ENCODE measurements at places on chromosomes 16 and 17.

- no peak for DNase-seq
Measured at GRCh38 chr16:13102401-13102800, 201.0 kb downstream of the SHISA9 start.

DNA sequence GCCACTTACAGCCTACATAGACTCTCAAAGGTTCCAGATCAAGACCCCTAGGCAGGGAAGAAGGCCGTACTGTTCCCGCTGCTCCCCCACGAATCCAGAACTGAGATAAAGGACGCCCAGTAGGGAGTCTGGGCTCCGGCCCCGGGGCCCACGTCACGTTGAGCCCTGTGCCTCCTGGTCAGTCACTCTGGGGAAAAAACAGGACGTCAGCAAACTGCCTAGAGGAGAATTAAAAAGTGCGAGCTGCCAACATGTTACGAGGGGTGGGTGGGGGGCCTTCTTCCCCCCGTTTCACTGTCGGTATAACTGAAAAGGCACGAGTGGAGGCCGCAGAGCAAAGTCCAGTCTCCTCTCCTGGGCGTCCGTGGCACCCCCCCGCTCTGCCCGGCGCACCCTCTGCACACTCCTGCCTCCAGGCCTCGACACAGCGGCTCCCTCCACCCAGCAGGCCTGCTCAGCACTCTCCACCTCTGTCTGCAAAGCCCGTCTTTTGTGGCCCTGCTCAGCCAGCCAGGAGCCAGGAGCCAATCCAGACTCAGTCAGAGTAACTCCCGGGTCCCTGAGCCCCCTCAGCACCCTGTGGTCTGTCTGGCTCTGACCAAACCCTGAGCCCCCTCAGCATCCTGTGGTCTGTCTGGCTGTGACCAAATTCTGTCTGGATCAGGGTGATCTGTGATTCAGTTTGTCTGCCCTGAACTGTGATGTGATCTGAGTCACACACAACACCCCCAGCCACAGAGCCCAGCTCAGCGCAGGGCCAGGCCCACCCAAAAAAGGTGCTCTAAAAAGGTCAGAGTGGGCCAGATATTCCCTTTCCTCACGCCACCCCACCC is 6.2 kb downstream of the ITGAE start:
- no peak for DNase-seq

DNA sequence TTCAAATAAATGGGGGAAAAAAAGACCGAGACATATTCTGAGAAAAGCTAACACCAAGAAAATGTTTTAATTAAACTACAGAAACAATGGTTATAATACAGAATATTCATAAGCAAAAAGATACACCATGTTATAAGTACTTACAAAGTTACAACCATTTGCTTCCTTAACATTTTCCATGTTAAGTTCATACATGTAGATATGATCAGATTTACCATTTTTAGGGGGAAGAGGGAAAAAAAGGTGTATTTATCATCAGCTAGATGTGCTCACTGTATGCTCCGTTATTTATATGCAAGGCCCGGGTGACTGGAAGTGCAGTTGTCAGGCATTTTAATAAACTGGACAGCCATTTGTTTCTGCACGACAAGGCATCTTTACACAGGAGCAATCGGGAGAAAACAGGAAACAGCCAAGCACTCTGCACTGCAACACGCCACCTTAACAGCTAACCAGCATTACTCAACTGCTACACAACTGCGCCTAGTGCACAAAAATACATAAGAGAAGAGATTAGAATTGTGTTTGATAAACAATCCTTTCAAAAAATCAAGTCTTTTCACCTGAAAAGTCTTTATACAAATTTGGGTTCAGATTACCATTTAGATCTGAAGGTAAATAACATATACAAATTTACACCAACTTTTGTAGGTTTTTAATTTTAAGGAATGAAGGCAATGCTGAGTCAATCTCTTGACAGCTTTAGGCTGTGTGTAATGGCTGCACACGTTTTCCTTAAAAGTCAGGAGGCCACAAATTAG is 2.9 kb downstream of the SRSF2 start:
- DNase-seq: no peak

DNA sequence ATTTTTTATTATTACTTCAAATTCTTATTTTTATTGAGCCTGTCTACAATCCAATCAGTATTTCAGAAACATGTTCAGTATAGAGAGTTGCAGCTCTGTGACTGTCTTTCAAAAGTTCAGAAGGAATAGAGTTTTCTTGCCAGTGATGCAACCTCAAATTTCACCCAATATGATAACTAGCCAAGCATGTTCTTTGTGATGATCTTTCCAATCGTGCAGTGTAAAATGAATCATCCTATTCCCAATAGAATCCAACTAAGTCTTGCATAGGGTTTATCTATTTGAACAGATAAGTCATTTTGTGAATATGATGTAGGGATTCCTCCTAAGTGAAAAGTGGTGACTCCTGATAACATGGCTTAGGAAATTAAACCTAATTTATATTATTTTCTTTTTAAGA is 937.8 kb downstream of the KCNJ2 start:
- DNase-seq: no peak

DNA sequence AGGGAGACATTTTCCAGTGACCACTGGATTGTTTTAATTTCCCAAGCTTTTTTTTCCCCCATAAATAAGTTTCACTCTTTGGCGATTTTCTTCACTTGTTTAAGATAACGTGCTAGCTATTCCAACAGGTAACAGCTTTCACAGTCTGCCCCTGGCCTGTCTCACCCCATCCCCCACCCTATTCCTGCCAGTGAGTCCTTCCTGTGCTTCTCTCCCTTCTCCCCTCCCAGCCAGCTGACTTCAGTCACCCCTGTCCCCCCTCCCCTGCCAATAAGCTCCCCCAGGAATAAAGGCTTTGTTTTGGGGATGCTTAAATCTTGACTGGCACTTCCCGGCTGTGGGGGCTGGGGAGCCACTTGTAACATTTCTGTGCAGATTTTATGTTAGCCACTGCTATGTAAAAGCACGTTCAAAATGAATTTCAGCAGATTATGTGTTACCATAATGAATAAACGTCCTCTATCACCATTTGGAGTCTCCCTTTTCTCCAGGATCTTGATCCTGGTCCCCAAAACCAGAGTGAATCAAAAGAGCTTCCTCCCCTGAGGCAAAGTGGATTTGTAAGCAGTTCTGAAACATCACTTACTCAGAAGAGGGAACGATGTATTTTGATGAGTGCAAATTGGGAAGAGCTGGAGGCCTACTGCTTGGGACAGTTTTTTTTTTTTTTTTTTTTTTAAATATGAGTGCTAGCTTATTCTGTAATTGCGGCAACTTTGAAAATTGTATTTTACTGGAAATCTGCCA is 58.2 kb downstream of the IGF2BP1 start:
- no peak for DNase-seq

GRCh38 chr16:64242492-64242891 is 879.4 kb downstream of the CDH11 start:
- DNase-seq: no peak

GRCh38 chr17:47969930-47970724 is 786 bp upstream of the CDK5RAP3 start:
- no peak for DNase-seq

Data from epithelial cell of prostate (primary cell).